ENCODE measurements at places on chromosomes 2 and 18. TPM values are rescaled to one million over a fixed set of nuclear protein-coding genes. Genes with fewer than 3 reads are reported as not detected.

GRCh38 chr18:23151414-23152099 lies 16.3 kb downstream of the CABLES1 start:
- DNase-seq: no peak

- no peak for DNase-seq
Observed at GRCh38 chr2:166404831-166405568, 29.3 kb upstream of the SCN9A start.

DNA sequence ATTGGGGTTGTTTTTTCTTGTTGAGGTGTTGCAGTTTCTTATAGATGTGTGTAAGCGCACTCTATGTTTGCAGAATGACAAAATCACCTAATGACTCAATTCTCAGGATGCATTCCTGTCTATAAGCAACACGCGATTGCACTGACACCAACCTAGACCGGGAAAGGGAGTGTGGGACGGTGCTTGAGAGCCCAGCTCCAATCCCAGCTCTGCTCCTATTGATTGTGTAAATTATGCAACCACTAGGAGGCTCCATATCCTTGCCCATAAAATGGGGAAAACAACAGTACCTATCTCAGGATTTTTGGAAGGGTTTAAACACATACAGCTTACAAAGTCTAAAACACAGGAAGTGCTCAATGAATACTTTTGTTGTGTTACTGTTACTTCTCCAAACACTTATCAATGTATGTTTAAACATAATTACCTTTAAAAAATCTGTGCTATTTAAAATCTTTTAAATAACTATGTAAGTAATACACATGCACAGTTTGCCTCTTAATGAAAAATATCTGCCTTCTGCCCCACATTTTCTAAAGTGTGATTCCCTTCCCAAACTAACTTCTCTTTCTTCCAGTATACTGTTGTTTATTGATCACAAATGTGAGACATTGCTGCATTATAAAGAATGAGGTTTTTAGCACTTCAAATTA lies 132.5 kb downstream of the SPHKAP start:
- DNase-seq: no peak

GRCh38 chr18:31451625-31452024 lies 4.1 kb downstream of the DSG3 start:
- no peak for DNase-seq

The CHRNG gene
- total RNA-seq: not detected

The ANKRD30BL gene
- not detected for total RNA-seq

DNA sequence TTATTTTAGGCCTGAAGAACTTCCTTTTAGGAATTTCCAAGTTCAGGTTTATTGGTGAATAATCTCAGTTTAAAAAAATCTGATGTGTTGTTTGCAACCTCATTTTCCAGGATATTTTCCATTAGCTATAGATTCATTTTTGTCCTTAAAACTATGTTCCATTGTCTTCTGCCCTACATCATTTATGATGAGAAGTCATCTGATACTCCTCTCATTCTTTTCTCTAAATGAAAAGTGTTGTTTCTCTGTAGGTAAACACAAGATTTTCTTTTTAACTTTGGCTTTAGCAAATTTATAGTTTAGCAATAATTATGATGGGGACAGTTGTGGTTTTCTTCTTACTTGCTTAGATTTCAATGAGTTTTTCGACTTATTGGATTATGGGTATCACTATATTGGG lies 427.3 kb downstream of the DCDC2C start:
- DNase-seq: no peak

The FAM237A gene
- total RNA-seq: not detected

DNA sequence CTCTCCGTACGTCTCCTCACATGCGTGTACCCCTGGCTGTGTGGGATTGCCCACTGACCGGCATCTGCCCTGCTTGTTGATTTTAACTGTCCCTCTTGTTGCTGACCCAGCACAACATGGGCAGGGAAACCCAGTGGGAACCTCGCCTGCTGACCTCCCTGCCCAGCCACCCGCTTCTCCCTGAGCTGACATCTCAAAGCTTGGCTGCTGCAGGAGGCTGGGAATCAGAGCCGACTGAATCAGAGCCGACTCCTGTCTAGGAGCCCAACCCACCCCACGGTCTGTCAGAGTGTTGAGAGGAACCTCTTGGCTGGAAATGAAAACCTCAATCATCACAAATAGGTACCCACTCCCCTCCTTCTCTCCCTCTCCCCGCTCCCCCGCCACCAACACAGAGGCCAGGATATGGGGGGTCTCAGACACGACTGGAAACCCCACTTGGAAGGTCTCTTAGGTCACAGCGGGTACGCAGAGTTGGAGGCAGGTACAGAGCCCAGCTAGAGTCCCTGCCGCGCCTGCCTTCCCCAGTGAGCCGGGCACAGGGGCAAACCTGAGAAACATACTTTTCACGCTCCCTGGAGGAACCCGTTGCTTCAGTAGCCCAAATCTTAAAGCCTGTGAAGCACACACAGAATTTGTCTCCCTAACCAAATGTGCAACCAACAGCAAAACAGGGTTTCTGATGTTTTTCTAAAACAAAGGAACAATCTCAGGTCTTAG lies 784 bp downstream of the EDAR start:
- DNase-seq: peak; percentile 83

Data from left lobe of liver (tissue), 2 donors.